Glomerular endothelial cell (primary cell): ENCODE measurements at places on chromosomes 2 and 18. TPM values are rescaled to one million over a fixed set of nuclear protein-coding genes. Genes with fewer than 3 reads are reported as not detected.

MLPH gene
- 22.0 and 27.2 TPM in 2 replicates for total RNA-seq

EDAR gene
- total RNA-seq, result 0.05 TPM in 1 of 2 replicates, not detected in the other

DNA sequence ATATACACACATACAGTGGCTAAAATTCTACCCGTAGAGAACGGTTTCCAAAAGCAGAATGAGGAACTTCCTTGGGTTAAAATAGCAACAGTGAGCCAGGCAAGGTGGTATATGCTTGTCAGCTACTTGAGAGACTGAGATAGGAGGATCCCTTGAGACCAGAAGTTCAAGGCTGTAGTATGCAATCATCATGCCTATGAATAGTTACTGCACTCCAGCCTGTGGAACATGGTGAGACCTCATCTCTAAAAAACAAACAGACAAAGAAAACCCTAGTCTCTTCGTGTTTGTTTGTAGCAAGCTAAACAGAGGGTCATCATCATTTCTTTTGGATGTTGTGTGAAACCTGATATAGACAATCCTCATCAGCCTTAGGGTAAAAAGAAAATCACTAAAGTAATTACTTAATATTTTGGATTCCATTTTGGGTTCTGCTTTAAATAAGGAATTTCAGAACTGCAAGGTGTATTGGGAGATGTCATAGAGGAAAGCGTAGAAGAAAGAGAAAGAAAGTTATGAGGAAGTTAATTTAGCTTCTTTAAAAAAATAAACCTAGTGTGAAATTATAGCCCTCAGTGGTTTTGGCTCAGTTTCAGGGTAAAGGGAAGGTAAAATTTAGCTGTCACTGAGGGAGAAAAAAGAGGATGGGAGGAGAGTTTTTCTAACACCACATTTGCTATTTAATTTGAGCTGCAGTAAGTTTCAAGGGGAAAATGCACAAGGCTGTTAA, 46.5 kb downstream of the PLEK start:
- no peak for DNase-seq

DNA sequence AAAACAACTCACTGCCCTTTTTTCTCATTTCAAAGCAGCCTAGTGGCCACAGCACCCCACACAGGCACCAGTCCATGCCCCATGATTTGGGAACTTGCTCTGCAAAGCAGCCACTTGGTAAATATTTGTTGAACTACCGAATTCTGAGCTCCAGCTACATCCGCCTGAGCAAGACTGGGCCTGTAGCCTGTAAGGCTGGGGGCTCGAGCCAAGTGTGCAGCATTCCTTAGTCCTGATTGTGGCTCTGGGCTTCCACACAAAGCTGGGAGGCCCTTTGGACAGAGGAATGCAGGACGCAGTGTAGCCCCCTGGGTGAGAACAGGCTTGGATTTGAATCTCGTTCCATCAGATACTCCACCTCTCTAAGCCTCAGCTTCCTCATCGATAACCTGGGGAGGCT, 88.4 kb downstream of the ACTR2 start:
- no peak for DNase-seq

- DNase-seq, result no peak
Observed at GRCh38 chr2:197674060-197674459, 1.3 kb downstream of the RFTN2 start.

DNA sequence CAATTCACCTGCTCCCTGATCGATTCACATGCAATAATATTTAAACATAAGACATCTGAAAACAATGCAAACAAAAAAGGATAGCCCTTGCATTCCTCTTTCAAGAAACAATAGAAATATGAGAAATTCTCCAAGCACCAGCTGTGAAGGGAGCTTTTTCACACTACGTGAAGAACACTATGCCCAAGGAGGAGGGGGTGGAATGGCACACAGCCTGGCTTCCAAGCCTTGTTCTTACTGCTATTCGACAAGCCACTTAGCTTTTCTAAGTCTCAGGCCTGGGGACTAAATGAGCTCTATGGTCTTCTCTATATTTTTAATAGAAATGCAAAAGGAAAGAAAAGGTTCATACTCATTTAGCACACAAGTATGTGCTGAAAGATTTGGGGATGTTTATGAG, 92.2 kb upstream of the CHRNA1 start:
- no peak for DNase-seq
